ENCODE measurements at places on chromosomes 3 and 15.
A peak's percentile ranks its signal among the peaks of the same experiment; 100 is the strongest.

- DNase-seq, result peak; percentile 65
Measured at GRCh38 chr3:156605686-156606605, 51.0 kb upstream of the SSR3 start.

- DNase-seq, result no peak
Measured at GRCh38 chr15:40756938-40757337, 1.9 kb upstream of the RMDN3 start.

- DNase-seq, result no peak
Measured at GRCh38 chr15:55334371-55334770, 15.3 kb downstream of the PIGB start.

DNA sequence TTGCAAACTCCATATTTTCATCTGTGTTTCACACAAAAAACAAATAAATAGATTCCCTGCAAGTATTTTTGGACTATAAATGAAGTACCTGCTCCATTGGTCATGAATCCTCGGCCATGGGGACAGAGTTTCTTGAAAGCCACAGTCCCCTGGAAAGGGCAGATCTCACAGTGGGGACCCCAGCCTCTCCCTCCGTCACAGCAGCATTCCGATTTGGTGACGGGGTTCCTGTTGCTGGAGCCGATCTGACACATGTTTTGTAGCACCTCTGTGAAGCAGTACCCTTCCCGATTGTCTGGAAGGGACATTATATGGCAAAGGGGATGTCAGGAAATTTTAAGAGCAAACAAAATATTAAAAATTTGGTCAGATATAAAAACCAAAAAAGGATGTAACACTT is 96.2 kb downstream of the DUT start:
- no peak for DNase-seq

- DNase-seq, result no peak
Measured at GRCh38 chr3:130341882-130342281, 3.6 kb upstream of the COL6A5 start.

DNA sequence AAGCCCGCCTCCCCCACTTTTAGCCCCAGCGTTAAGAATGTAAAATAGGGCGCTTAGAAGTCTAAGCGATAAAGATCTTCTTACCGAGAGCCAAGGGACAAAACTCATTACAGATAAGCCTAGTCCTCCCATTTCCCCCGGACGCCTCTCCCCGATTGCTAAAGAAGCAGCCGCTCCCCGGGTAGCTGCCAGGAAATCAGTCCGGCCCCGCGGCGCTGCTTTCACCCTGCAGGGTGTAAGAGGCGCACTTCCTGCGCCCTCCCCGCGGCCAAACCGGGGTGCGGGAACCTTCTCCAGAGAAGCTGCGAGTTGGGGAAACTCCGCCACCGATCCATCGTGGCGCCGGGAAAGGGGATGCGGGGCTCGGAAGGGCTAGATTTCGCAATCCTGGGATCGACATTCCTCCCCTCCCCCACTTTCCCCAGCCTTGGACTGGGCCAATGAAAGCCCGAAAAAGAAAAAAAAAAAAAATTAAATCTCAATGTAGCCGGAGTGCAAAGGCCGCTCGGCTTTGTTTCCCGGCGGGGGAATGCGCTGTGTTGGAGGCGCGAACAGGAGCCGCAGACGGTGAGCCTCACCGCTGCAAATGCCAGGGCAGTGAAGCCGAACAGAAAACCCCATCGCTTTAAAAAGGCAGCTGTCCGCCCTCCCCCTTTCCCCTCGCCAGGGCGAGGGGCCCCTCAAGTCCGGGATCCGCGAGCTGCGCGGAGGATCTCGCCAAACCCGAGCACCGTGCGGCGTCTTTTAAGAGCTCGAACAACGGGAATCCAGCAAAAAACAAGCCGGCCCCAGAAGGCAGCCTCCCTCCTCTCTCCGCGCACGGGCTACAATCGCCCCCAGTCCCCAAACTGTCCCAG is 626 bp upstream of the PTPRG start:
- DNase-seq, result peak; percentile 81

- no peak for DNase-seq
Measured at GRCh38 chr15:100772892-100773520, 106.6 kb upstream of the ALDH1A3 start.

- DNase-seq, result no peak
Measured at GRCh38 chr3:167750272-167750971, 14.9 kb downstream of the SERPINI1 start.

- DNase-seq, result no peak
Measured at GRCh38 chr15:27937851-27938250, 161.3 kb downstream of the OCA2 start.

- no peak for DNase-seq
Measured at GRCh38 chr15:64694816-64695215, 80.6 kb downstream of the RBPMS2 start.
